ENCODE measurements at places on chromosomes 4 and X. TPM values are rescaled to one million over a fixed set of nuclear protein-coding genes. Genes with fewer than 3 reads are reported as not detected.

Gene MAGEA2B
- not detected for polyA plus RNA-seq

Gene ENPP6
- polyA plus RNA-seq = 4.7 TPM

Gene CFAP47
- polyA plus RNA-seq = not detected

Gene CT55
- not detected for polyA plus RNA-seq

Gene CXCL3
- polyA plus RNA-seq = 4.9 TPM
